ENCODE measurements at places on chromosomes 7 and 10. TPM values are rescaled to one million over a fixed set of nuclear protein-coding genes. Genes with fewer than 3 reads are reported as not detected.

DNA sequence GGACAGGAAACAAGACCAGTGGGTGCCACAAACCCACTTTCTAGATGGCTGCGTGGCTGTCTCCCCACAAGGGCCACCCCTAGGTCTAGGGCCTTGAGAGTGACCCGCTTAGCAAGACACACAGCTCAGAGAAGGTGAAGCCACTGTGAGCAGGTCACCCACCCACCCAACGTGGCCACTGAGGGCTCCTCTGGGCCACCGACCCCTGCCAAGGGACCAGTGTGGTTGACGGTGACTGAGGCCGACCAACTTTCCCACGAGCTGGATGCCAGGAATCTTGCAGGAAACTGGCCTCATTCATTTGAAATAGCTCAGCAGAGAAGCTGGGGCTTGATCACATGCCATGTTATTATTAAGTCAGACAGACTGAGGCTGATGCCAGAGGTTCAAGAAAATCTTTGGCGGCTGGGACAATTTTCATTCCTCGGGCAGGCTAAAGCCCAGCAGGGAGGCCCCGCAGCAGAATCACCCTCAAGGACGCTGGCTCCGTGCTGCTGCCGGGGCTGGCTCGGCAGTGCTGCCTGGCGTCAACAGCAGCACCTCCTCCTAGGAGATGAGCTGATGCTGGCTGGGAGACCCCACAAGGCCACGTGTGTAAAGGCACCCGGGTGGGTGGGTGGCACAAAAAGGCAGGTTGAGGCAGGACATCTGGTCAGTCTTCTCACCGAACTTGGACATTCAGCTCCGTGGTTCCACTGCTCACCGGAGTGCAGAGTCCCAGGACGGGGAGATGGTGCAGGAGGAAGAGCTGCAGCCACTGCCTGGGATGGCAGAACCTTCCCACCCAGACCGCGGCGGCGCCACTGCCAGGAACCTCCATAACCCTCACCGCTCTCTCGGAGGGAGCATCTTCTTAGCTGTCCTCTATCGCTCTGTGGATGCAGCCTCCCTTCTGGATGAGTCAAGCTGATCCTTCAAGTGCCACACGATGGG, 57.8 kb downstream of the ZRANB1 start:
- DNase-seq, result no peak

- no peak for DNase-seq
Measured at GRCh38 chr7:67311901-67312300, 315.3 kb downstream of the TYW1 start.

- DNase-seq, result no peak
Measured at GRCh38 chr10:88793712-88794299, 8.7 kb upstream of the LIPM start.

GRCh38 chr10:42986633-42987032, 90.2 kb upstream of the RET start:
- DNase-seq, result no peak

- no peak for DNase-seq
Measured at GRCh38 chr7:86978808-86979506, 80.5 kb downstream of the ELAPOR2 start.

GRCh38 chr7:29844559-29844958, 38.3 kb downstream of the WIPF3 start:
- DNase-seq, result no peak

DNA sequence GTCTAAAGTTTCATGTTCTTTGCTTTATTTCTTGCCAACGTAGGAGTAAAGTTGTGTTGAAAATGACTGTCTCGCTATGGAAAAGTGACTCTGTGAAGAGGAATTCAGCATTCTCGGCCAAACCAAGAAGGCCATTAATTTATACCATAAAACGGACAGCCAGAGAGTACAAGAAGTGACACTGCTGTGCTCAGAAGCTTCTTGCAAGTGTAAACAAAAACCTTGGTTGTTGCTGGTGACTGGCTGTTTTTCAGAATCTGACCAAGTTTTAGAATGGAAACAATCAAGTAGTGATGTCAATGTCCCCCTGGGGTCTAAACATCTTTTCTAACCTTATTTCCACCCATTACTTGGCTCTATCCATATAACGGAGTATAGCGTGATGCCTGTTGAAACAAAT, 201.9 kb downstream of the INHBA start:
- no peak for DNase-seq

DNA sequence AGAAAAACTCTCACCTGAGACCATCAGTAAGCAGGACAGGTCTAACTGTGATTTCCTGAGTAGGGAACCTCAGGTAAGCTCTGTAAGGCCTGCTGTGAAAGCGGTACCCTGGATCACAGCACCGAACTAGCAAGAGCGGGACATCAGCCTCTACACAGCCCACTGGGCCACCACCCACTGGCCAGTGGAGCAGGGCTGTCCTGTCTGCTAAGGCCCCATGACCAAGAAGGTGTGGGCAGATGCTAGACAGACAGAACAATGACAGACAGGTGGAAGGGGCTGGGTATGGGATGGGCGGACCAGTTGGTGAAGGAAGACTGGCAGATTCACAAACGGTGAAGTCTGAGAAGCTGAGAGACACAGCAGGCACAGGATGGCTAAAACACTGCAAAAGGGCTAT, 79.4 kb upstream of the DDC start:
- no peak for DNase-seq

GRCh38 chr7:128404143-128404681, 5.6 kb downstream of the IMPDH1 start:
- DNase-seq, result no peak

GRCh38 chr7:84073186-84073875, 121.3 kb downstream of the SEMA3A start:
- no peak for DNase-seq

DNA sequence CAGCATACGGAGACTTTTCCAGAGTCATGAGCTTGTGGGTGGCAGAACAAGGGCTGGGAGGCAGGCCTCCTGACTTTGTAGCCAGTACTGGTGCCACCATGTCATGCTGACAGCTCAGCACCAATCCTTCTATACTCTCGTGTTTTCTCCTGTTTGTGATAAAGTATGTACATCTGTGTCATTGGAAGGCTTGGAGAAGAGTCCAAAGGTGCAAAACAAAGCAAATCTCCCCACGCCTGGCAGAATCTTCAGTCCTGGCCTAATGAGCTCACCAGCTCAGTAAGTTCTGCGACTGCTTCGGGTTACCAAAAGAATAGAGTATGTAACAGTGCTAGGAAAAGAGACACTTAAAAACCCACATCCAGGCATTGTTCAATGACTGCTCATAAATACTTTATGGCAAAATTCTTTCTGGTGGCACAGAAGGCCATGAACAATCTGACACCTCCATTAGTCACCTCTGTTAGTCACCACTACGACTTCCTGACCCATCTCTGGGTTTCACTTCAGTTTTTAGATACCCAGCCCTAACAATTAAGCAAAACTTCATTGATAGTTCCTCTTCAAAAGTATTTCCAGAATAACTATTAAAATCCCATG, 24.5 kb downstream of the STEAP1 start:
- DNase-seq, result no peak

DNA sequence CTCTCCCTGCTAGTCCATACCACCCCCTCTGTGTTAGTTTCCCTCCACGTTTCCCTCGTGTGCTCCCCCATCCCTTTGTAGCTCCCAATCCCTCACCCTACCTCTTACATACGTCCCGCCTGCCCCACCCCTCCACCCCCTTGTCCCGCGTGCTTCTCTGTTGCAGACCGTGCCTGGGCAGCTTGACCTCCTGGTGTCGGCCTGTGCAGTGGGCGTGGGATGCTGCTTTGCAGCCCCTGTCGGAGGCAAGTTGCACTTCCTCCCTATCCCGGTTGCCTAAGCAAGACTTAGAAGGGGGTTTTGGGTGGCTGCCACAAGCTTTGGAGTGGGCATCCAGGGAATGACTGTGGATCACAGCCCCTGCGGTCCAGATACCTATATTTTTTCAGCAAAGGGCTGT, 7.7 kb downstream of the CLCN1 start:
- DNase-seq, result no peak

DNA sequence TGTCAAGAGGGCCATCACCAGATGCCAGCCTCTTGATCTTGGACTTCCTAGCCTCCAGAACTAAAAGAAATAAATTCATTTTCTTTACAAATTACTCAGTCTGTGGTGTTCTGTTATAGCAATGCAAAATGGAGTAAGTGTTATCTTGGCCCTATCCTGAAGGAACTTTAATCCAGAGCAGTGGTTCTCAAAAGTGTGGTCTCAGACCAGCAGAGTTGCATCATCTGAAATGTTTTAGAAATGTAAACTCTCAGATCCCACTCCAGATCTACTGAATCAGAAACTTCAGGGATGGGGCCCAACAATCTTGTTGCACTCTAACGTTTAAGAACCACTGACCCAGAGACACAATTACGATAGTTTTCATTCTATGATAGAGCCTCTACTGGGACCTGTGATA, 3.2 kb upstream of the SUPV3L1 start:
- DNase-seq, result no peak

DNA sequence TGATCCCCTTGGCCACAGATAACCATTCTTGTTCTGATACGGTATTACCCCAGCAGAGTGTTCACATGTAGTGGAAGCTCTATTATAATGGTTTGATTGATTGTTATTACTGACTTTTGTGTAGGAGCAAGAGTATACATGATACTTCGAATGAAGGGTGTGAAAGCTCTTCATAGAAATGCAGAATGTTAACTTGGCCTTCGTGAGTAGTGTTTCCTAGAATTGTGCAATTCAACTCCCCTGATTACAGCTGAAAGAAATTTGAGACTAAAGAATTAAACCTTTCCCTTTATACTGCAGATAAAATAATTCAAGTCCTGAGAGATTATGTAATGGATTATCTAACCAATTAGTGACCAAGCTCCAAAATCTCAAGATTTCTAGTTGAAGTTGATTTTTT, 38.2 kb downstream of the MKLN1 start:
- no peak for DNase-seq

The PRF1 gene
- not detected for total RNA-seq

The ACBD7 gene
- 12.0 TPM for total RNA-seq

The MAGI2 gene
- total RNA-seq, result 10.0 TPM

The MACC1 gene
- 0.12 TPM for total RNA-seq

The UCMA gene
- total RNA-seq, result not detected

The P4HA1 gene
- 32.2 TPM for total RNA-seq

Data from neural crest cell (in vitro differentiated cells).